B cell (primary cell): ENCODE measurements at places on chromosomes 13 and 19.

GRCh38 chr13:20219577-20219976 lies 12.5 kb downstream of the GJB6 start:
- H3K27me3 ChIP-seq = no peaks in the 10 kb centered on the region
- H3K36me3 ChIP-seq = no peaks in the 10 kb centered on the region
- H3K27ac ChIP-seq = no peak overlapping the region
- H3K4me3 ChIP-seq = no peak overlapping the region

- DNase-seq = no peak
- no peaks in the 10 kb centered on the region for H3K36me3 ChIP-seq
- H3K4me1 ChIP-seq = peaks cover 6% of the 10 kb centered on the region
- H3K4me3 ChIP-seq = no peak overlapping the region
These were observed 129.3 kb downstream of the KCNRG start for GRCh38 chr13:50144246-50145160.

DNA sequence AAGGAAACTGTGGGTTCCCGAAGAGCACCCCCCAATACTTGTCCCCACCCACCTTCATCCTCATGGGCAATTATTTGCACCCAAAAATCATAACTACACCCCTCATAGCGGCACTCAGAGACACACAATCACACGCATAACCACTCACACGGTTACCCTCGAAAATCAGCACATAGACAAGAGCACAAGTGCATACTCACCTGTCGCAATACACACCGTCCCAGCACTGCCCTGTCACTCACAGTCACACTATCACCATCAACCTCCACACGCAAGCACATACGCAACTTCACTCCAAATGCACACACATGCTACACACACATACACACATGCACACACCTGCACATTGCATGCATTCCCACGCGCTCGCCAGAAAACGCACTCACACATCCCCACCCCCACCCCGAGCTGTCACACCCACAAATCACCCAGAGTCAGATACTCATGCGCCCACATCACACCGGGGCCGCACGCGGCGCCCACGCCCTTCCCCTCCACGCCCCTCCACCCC lies 535 bp downstream of the COL5A3 start:
- no peak overlapping the region for H3K27ac ChIP-seq
- peaks cover 68% of the 10 kb centered on the region for H3K27me3 ChIP-seq
- no peak for DNase-seq

DNA sequence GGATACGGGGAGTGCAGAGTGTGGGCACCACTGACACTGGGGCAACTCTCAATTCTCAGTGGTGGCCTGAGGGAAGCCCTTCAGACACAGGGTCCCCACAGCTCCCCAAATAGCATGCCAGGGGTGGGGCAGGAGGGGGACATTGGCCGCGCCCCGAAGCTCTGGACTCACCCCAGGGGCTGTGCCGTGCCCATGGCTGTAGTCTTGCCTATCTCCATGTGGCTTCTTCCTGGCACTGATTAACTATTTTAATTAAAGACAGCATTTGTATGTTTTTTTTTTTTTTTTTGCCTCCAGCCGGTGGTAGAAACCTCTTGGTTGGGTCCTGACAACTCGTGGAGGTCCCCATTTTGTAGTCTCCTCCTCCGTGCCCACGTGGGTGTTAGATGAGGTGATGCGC lies 23.3 kb downstream of the GATAD2A start:
- no peak overlapping the region for H3K4me3 ChIP-seq
- H3K4me1 ChIP-seq = peaks cover 20% of the 10 kb centered on the region

- H3K27me3 ChIP-seq = no peaks in the 10 kb centered on the region
- DNase-seq = no peak
- H3K27ac ChIP-seq = no peak overlapping the region
- no peaks in the 10 kb centered on the region for H3K36me3 ChIP-seq
- H3K4me1 ChIP-seq = no peaks in the 10 kb centered on the region
These were observed 179.8 kb upstream of the RFC3 start for GRCh38 chr13:33637978-33638743.
